Osteocyte (in vitro differentiated cells): ENCODE measurements at places on chromosomes 4 and X.

DNA sequence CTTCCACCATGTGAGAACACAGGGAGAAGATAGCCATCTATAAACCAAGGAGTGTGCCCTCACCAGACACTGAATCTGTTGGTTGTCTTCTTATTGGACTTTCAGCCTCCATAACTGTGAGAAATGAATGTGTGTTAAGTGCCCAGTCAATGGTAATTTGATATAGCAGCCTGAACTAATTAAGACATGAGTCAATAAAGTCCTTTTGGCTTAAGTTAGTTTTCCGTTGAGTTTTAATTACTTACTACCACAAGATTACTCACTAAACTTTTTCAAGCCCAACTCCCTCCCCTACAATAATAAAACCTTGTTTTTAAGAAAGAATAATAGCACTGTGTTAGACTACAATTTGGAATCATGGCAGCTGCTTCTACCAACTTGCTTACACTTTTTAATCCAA, 324.2 kb downstream of the PCDH19 start:
- DNase-seq: no peak

DNA sequence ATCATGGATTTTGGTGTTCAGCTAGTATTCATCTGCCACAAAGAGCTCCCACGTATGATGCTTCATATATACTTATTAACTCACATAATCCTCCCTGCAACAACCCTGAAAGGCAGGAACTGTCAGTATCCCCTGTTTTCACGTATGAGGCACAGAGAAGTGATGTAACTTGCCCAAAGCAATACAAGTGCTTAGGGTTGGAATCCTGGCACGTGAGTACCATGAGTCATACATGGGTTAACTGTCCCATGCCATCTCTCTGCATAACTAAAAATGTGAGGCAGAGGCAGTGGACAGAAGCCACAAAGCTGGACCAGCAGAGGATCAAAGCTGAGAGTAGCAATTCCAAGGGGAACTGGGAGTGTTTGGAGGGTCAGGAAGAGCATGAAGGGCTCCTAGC, 35.7 kb upstream of the EGFL6 start:
- DNase-seq: no peak

GRCh38 chr4:128924951-128925350, 115.5 kb downstream of the JADE1 start:
- no peak for DNase-seq

- no peak for DNase-seq
Observed at GRCh38 chr4:101563126-101563525, 215.8 kb upstream of the PPP3CA start.

GRCh38 chr4:140382732-140383131, 9.3 kb downstream of the SCOC start:
- DNase-seq: no peak

DNA sequence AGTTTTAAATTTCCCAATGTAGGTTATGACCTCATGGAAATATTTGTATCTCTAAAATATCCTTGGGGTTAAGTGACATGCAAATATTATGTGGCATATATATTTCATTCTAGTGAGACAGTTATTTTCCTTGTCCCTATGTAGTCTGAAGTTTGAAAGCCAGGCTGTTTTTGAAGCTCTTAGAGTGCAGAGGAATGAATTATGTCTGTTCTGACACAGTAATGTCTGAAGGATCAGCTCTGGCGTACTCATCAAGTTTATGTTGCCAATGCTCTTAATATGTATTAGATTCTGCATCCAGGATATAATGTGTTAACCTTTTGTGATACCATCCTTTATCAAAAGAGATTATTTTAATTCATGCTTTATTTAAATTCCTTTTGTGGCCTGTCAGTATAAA, 355.8 kb downstream of the PCDH7 start:
- DNase-seq: no peak

DNA sequence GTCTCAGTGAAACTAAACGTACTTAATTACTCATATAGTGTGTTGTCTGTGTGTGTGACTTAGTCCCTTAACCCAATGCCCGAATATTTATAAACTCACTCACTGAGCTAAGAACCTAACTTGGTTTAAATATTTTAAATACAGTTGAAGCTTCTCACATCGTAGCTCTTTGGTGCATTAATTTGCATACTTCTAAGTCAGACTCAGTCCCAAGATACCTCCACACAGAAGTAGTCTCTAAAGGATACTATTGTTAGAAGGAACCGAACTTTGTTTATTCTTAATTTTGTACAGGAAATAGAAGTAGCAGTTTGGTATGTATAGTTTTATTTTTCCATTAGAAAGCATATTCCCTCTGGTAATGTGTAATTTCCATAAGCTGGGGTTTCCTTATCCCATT, 54.0 kb upstream of the NKAP start:
- no peak for DNase-seq

GRCh38 chrX:155938132-155938531, 57.0 kb downstream of the VAMP7 start:
- DNase-seq: no peak

DNA sequence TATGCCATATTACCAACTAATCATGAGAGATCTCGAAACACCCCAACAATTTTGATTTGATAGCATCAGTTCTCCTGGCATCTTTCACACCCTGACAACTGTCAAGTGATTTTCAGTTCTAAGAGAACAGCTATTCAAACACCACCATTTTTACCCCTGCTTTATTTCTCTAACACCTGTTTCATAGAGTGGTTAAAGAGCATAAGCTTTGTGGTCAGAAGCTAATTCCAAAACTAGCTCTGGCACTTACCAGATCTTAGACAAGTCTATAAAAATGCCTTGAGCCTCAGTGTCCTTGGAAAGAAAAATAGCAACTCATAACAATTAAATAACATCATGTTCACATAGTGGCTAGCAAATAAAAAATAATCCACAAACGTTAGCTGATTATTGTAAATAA, 17.9 kb downstream of the PPA2 start:
- no peak for DNase-seq

- DNase-seq: no peak
Observed at GRCh38 chr4:51894059-51894645, 51.2 kb downstream of the DCUN1D4 start.

GRCh38 chr4:74675673-74676279, 118.5 kb downstream of the BTC start:
- no peak for DNase-seq

- DNase-seq: no peak
Observed at GRCh38 chrX:19331831-19332230, 11.9 kb upstream of the PDHA1 start.

DNA sequence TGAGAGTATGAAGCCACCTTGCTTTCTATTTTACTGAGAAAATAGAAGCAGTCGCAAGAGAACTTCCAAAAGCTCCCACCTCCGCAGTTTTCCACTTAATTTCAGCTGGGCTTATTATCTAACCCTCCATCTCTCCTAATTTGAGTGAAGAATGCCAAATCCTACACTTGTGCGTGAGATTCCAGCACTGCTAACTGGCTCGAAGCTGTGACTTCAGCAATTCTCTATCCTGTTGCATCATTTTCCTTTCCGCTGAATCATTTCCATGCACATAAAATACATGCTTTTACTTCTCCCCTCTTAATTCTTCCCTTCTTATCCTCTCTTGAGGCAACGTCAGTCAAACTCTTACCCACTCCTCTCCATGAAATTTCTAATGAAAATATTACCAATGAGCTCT, 189.5 kb downstream of the GASK1B start:
- DNase-seq: no peak

DNA sequence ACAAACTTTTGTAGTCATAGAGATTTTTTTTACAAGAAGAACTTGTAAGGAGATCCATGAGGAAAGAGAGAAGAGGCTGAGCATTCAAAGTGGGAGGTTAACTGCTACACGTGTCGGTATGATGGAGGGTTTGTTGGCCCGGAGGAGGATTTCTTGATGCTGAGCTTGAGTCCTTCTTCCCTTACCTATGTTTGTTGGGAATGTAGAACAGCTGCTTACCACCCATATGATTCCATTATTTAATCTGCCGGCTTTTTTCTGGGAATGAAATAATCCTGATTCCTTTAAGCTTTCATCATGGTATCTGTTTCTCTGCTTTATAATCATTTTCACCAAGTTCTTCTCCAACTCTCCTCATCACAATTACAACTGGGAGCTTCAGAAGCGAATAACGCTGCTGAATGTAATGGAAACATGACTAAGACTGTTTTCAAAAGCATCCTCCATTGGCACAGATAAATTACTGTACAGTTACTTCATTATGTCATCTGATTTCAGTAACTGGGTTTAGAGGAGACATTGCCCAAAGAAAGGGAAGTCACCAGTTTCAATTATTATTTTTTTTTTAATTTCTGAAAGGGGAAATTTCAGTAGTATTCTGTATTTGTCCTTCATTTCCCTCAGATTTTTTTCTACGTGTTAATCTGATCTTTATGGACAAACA, 420.6 kb downstream of the SPRY1 start:
- no peak for DNase-seq

- no peak for DNase-seq
Observed at GRCh38 chrX:110665223-110666002, 130.2 kb downstream of the CHRDL1 start.

GRCh38 chr4:97558204-97558778, 585.0 kb downstream of the STPG2 start:
- no peak for DNase-seq

DNA sequence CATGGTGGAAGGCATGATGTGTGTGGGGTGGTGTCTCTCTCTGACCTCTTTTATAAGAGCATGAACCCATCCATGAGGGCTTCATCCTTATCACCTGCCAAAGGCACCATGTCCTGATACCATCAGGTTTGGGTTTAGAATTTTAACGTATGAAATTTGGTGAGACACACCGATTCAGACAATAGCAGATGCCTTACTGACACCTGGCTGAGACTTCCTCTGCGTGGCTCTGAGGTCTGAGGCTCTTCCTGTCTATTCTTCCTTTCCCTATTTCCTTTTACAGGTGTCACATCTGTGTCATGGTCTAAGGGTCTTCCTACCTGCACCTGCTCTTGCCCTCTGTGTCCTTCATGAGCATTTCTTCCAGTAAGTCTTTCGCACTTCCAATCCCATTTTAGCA, 320.7 kb upstream of the CLNK start:
- DNase-seq: no peak

DNA sequence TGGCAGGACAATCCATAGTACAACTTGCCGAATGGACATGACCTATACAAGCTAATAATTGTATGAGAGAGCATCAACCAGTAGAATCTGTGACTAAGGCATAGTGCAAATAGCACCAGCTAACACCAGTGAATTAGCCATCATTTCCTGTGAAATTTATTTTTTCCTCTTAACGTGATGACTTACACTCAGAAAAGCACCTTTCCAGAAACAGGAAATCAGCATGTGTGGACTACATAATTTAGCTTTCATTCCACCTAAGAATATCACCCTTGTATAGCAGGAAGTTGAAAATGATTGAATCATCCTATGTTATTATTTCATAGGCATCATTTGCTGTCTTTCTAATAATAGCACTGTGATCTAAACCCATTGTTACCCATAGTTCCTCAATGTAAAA, 1393.4 kb upstream of the PCDH7 start:
- no peak for DNase-seq

DNA sequence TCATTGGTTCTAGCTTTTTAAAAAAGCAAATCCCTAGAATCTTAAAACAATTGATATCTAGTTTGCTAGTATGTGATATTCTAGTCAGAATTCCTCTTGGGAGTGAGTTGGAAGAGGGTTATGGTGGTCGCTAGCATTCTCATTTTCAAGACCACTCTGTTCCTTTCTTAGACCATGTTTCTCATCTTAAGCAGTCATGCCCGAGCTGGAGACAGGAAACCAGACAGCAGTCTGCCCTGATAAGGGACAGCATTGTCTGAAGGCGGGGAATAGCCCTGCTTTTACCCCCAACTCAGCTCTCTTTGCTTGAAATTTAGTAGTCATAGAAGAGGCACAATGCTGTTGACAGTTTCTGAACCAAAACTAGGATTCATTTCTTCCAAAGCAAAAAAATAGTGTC, 5.2 kb downstream of the KLF3 start:
- DNase-seq: no peak

- DNase-seq: no peak
Observed at GRCh38 chr4:18540349-18540748, 518.8 kb upstream of the LCORL start.

GRCh38 chrX:56787734-56788152, 58.7 kb downstream of the NBDY start:
- DNase-seq: no peak

DNA sequence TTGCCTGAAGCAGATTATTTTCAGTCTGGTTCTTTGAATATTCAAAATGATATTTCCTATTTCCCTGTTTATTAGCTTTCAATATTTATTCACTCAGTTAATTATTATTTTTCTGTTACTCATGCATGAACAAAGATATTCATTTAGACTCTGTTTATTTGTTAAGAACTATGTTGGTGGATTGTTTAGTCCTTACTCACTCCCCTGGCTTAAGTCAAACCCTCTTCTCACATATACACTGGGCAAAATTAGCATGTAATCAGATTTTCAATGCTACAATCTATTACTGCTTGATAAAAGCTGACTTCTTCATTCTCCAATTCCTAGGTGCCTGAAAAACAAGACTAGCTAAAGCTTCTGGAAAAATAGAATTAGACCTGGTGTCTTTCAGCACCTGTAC, 335.8 kb downstream of the FAT4 start:
- no peak for DNase-seq

GRCh38 chr4:25029479-25030276, 1.1 kb downstream of the LGI2 start:
- no peak for DNase-seq

DNA sequence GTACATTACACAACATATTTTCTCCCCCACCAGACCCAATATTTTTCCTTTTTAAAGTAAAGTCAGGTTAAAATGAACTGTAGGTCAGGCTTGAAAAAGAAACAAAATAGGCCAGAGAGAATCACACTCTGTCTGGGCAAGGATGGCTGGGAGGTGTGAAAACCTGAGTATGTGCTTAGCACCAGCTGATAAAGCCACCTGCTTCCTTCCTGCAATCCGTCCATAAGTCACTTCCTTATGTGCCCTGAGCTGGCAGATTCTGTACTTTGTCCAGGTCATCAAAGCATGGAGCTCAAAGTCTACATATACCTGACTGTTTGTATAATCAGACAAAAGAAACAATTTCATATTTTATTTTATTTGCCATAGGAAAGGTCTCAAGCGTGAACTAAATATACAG, 37.7 kb downstream of the ANTXR2 start:
- no peak for DNase-seq

DNA sequence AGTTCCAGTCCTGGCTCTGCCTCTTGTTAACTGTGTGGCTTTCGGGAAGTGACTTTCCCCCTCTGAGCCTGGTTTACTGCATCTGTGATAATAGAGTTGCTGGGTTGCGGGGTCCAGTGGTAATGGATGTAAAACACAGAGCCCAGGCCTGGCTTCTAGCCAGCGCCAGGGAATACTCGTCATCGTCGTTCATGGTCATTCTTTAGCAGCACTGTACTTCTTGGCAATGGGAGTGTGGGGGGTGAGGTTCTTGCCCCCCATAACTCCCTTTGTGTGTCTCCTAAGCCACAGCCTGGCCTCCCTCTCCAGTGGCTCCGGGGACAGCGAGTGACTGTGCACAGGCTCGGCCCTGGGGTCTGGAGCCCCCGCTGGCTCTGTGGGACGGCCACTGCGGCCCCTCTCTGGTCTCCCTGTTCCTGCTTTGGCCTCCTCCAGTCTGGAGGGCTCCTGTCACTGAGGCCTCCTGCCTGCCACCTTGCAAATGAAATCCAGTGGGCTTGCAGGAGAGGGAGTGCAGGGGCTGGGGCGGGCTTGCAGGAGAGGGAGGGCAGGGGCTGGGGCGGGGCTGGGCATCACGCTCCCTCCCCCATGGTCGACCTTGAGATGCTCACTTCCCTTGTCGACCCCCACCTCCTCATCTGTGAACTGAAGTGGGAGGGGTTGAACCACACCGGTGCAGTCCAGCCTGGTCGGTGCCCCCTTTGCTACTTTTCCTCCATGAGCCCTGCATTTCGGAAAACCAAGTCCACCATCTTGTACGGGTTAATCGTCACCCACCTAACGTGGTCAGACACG, 13.2 kb downstream of the PSAPL1 start:
- peak; percentile 81 for DNase-seq
